ENCODE measurements at places on chromosomes 1 and 21.

- DNase-seq = no peak
Observed at GRCh38 chr1:221806236-221806635, 64.3 kb upstream of the DUSP10 start.

GRCh38 chr21:32806810-32807386 is 35.3 kb upstream of the PAXBP1 start:
- DNase-seq = no peak

DNA sequence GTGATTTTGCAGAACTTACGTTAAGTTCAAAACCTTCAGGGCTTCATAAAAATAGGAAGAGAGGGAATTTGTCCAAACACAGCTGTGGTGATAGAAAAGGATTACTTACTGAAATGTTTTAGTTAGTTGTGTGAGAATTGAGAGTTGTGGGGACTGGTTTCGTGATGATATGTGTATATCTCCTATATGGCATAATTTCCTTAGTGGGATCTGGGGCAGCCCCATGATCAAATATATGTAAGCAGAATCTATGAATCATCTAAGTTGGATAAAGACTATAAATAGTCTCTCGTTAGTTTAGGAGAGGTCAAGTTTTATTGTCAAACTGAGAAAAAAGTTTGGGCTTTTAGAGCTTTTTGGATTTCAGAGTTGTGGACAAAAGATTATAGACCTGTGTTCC is 14.9 kb downstream of the MTR start:
- DNase-seq = no peak

DNA sequence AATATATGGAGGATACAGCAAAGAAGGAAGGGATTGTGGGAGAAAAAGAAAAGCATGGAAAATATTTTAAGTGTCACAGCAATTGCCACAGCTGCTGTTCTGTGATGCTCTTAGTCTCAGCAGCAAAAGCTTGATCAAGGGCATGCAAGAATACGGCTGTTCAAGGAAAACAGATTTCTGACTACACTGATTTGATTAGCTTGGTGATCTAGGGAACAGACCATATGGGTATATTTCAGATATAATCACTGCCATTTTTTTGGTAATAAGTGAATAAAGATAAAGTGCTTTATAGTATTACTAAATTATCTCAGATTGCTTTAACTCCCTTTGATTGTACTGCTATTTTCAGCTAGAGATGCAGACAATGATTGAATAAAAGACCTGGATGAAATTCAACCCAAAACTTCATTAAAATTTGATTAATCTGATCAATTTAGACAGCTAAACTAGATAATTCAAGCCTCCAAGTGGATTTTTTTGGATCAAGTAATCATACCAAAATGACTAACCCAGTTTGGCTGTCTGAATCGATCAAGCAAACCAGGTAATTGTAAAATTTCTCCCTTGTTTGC is 33.3 kb upstream of the LYPLAL1 start:
- no peak for DNase-seq

DNA sequence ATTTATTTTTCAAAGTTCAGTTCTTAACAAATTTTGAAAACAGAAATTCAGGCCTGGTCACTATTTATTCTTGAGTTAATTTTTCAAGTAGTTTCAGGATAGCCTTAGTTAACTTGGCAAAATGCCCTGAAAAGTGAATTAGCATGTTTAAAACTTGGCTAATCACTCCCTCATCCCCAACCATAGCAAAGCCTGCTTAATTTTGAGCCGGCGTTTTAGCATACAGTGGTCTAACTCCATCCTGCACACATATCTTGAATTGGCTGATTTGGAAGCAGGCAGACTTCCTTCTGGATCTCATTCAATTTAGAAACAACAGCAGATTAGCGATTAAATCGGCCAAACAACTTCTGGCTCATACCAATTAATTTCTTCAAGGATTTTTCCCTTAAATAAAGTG is 439.2 kb downstream of the PTBP2 start:
- no peak for DNase-seq

Data from stimulated activated CD8-positive, alpha-beta memory T cell treated with anti-CD3 and anti-CD28 coated beads, Interleukin-4, amount 100 ng/mL, for 1 hour (primary cell).